ENCODE measurements at places on chromosomes 7 and 10. TPM values are rescaled to one million over a fixed set of nuclear protein-coding genes. Genes with fewer than 3 reads are reported as not detected.

The C7orf33 gene
- not detected for polyA plus RNA-seq

DNA sequence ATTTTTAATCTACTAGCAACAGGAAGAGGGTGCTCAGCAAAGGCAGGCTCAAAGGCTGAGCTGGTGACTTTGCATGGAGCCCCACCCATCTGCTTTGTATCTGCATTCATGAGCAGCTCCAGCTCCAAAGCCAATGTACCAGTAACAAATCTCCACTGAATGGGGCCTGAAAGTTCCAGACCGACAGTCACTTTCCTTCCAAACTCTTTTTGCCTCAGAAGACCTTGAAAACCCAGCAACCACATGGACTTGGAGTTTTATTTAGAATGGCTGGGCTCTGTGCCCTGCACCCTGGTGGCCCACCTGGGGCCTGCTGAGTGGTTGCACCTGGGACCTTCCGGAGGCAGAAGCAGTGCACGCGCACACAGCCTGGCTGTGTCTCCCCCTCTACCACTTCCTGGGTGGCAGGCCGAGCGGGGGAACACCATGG lies 195.0 kb upstream of the PLXNA4 start:
- DNase-seq = no peak

- DNase-seq = no peak
Observed at GRCh38 chr10:78774614-78774998, 294.2 kb upstream of the ZMIZ1 start.

- no peak for DNase-seq
Observed at GRCh38 chr7:140903741-140904480, 20.8 kb downstream of the BRAF start.

The PNLIPRP3 gene
- polyA plus RNA-seq = not detected

DNA sequence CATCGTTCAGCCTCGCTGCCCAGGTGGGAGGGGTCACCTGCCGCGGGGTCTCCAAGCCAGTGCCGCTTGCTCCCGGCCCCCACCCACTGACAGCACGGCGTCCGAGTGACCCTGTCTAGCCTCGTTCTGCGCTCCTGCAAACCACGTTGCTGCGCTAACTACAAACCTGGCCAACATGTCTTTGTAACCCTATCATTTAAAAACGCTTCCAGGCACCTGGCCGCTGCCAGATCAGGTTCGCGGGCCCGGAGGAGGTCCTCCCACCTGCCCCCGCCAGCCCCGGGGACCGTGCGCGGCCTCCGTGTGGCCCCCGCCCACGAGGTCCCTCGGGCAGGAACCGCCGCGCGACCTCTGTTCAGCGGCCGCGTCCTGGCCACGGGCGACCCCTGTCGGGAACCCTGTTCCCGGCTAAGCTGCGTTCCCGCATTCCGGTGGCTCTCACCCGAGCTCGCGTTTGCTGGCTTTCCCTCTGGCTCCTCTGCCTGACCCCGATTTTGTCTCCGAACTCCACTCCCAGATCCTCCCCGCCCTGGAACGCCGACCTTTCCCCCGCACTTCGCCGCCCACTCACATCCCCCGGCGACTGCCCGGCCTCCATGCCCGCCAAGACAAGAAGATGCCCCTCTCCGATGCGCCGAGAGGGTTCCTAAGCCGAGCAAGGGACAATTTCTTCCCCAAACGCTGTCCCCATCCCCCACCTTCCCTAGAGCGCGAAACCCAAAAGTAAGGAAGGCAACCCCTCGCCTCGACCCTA lies 2.4 kb downstream of the SFMBT2 start:
- DNase-seq = peak; percentile 80

The TMEM270 gene
- polyA plus RNA-seq = 0.31 TPM

GRCh38 chr10:102604439-102604841 lies 39.8 kb upstream of the TRIM8 start:
- no peak for DNase-seq

DNA sequence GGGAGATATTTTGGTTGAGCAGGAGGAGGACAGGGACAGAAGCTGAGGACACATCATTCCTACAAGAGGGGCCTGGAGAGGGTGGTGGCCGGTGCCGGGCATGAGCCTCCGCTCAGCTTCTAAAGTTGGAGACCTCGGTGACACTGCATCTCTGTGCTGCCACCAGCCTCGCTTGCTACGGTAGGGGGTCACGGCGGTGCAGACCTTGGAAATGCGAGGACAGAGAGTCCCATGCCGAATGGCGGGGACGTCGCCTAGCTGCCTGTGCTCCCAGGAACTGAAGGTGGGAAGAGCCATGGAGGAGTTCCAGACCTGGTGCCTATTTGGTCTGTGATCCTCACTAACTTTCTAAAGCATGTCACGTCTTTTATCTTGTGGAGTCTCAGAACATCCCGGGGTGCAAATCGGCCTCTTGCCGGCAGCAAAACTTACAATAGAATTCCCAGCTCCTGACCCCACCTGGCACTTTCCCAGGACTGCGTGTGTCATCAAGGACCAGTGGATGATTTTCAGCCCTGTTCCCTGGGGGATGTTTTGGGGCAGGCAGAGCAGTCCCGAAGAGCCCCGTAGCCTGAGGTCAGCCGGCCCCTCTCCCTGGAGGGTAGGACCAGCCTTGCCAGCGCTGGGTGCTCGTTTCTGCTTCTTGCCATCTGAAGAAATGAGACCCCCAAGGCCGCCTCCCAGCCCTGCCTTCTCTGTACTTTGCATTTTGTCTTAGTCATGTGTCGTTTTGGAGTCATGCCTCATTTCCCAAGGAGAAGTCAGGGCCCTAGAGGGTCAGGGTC lies 205.8 kb upstream of the SHH start:
- DNase-seq = no peak

DNA sequence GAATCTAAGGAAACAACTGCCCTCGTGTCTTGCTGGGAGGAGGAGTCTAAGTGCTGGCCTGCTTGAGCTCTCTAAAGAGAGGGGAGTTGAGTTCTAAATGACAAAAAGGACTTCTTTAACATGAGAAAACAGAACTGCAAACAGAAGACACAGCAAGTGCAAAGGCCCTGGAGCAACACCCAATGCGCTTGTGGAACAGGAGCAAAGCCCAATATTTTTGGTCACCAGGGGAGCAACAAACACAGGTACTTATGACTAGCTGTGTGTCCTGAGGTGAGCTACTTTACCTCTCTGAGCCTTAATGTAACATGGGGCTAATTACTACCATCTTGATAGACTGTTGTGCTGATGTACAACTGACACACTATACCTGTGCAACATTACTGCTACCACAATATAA lies 634.3 kb downstream of the PARD3 start:
- no peak for DNase-seq

The CNNM1 gene
- 1.6 TPM for polyA plus RNA-seq

- no peak for DNase-seq
Observed at GRCh38 chr10:23530079-23530478, 91.2 kb downstream of the OTUD1 start.

GRCh38 chr7:125568799-125569198 lies 639.2 kb upstream of the POT1 start:
- no peak for DNase-seq

The AQP1 gene
- polyA plus RNA-seq = 301 TPM

DNA sequence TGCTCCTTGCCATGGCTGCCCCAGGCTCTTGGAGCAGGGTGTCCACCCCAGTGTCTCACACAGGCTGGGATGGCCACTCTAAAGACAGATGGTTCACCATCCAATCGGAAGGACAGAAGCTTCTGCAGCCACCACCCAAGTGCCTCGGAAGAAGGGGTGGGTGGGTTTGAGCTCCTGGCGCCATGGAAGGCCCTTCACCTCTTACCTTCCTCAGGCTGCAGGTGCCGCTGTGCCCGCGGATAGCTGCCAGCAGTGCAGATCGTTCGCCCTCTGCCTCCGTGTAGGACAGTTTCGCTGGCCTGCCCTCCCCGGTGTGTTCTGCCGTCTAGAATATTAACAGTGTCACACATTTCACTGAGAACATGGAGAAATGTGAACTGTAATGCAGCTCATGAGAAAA lies 243.6 kb upstream of the GRB10 start:
- DNase-seq = no peak

- no peak for DNase-seq
Observed at GRCh38 chr7:4711093-4711492, 29.0 kb downstream of the FOXK1 start.

The IDI2 gene
- polyA plus RNA-seq = 0.15 TPM

DNA sequence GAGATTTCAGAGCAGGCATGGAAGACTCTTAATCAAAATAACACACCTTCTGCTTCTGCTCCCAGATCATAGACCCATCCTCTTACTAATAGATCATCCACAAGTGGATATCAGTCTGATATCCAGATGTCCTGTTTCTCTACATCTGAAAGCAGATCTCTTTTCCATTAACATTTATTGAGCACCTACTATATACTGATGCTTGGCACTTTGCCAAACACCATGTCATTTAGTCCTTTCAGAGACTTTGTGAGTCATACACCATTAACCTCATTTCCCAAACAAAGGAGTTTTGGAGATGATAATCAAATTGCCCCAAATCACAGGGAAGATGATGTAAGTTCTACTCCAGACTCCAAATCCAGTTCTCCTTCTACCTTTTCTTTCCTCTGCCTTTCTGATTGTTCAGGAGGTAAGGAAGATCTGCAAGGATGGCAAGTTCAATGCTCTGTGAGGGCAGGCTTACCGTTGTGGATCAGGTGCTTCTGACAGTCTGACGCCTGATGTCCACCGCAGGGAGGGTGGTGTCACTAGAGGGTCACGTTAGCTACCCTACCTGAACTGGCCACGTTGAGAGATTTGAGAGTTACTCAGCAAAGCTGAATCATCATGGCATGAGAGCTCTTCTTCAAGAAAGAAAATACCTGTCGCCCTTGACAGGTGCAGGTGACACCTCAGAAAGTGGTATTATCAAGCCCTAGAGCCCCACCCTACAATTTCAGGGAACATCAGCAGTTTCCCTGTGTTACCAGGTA lies 269.6 kb upstream of the ZMIZ1 start:
- no peak for DNase-seq

GRCh38 chr10:11204351-11204942 lies 186.8 kb downstream of the CELF2 start:
- DNase-seq = peak; percentile 71

DNA sequence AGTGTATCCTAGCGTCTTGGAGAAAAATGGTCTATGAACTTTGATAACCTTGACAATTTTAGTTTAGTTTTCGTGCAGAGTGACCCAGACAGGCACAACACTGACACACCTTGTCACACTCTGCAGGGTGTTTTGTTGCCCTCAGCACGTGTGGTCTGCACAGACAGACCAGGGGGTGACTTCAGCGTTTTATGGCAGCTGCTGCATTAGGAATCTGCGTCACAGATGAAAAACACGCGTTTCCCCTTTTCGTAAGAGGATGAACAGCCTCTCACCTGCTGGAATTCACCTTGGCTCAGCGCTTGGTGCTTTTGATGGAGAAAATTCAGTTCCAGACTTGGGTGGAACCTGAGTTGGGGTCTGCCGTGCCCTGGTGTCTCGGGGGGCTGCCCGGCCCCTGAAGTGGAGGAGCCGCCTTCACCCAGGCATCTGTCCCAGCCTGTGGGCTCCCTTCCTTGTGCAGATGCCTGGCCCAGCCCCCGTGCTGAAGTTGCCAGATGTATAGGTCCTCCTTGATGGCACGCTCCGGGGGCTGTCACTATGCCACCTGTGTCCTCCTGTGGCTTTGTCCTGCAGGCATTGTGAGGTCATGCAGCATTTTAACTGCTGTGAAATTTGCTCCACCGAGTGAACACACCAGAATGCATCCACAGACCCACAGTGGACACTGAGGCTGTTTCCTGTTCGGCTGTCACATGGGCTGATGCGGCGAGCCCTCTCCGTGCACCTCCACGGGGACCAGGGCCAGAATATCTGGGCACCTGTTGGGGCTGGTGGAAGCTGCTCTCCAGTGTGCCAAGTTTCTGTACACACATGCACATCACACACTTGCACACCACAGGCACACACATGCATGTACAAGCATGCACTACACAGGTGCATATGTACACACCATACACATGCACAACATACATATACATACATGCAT lies 18.3 kb downstream of the INPP5A start:
- DNase-seq = no peak

DNA sequence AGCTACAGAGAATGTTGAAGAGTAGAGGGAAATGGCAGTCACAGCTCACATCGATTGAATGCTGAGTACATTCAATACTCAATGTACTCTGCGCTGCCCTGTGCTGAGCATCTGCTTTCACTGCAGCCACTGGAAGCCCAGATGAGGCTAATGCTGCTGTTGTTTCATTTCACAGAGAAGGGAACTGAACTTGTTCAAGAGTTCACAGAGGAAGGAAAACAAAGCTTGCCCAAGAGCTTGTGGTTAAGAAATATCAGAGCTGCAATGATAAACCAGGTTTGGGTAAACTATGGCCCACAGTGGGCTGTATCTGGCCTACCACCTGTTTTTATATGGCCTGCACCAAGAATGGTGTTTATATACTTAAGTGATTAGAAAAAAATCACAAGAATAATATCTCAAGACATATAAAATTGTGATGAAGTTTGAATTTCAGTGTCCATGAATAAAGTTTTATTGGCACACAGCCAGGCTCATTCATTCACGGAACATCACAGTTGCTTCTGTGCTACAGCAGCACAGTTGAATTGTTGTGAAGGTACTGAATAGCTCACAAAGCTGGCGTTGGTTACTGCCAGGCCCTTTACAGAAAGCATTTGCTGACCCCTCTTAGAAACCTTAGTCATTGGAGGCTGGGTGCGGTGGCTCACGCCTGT lies 64.1 kb downstream of the CFAP58 start:
- DNase-seq = no peak

The TEX36 gene
- polyA plus RNA-seq = not detected
